Karpas-422 (cell line): ENCODE measurements at places on chromosomes 12 and 14.

- no peak for DNase-seq
Measured at GRCh38 chr14:28765169-28765830, 1.3 kb upstream of the FOXG1 start.

GRCh38 chr14:67971627-67972625 is 152.3 kb downstream of the RAD51B start:
- DNase-seq = no peak

GRCh38 chr12:97642911-97643310 is 180.3 kb downstream of the RMST start:
- no peak for DNase-seq

- DNase-seq = no peak
Measured at GRCh38 chr12:122040579-122041386, 19.1 kb downstream of the BCL7A start.

DNA sequence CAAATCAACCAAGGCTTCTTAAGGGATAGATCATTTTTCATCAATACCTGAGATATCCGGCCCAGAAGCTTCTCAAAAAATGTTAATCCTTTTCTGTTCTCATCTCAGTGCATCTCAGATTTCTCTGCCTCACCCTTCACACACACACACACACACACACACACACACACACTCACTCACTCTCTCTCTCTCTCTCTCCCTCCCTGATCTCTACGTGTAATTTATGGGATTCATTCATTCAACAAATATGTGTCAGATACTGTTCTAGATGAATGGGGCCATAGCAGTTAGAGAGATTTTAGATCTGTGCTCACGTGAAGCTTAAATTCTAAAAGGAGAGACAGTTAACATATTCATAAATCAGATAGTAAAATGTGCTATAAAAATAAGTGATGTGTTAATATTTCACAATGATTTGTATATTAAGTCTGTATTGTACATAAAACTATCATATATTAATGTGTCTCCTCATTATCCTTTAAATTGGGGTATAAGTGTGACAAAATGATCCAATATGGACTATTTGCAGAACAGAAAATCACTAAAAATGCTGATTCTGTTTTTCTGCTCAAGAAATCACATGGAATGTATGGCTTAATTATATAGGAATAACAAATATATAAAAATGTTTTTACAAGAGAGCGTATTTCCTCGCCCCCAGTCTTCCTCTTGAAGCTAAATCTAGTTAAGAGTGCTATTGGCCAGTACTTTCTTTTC is 7.3 kb upstream of the FRMD6 start:
- DNase-seq = no peak

GRCh38 chr12:72511906-72512305 is 239.7 kb downstream of the TRHDE start:
- no peak for DNase-seq

GRCh38 chr12:70659077-70659606 is 21.9 kb upstream of the PTPRB start:
- no peak for DNase-seq

DNA sequence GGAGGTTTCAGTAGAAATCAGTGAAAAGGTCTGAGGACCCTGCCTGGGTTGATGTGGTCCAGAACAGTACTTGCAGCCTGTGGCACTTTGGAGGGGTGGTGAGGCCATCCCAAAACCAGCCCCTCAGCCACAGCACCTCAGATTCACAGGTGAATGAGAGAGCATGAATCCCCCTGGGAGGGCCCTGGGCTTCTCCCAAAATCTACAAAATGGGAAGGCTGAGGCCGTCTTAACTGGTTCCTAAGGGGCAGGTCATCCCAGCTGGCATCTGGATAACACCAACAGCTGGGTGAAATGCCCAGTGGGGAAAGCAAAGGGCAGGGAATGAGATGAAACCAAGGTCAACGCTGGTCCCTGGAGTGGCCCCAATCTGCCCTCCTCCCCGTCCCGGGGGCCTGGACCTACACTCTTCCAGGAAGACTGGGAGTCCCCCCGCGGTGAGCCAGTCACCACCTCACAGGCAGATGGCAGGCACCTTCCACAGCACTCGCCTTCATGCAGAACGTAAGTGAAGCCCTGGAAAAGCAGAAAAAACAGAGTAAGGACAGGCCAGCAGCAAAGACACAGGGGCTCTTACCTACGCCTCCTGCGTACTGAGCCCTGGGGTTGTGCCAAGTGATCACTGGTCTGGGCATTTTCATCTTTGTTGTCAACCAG is 26.3 kb upstream of the ANO2 start:
- no peak for DNase-seq

DNA sequence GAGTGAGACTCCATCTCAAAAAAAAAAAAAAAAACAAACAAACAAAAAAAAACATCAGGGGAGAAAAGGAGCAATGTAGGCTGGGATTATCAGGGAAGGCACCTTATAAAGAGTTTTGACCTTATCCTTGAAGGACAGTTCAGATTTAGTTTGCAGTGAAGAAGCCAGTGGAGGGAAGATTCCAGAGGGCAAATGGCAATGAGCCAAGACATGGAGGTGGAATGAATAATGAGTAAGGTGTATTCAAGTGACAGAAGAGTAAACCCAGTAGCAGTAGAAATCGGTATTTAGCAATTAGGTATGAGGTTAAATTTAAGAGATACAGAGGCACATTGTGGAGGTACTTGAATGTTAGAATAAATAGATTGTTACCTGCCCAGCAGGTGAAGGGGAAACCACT is 2.2 kb upstream of the DUSP16 start:
- no peak for DNase-seq

DNA sequence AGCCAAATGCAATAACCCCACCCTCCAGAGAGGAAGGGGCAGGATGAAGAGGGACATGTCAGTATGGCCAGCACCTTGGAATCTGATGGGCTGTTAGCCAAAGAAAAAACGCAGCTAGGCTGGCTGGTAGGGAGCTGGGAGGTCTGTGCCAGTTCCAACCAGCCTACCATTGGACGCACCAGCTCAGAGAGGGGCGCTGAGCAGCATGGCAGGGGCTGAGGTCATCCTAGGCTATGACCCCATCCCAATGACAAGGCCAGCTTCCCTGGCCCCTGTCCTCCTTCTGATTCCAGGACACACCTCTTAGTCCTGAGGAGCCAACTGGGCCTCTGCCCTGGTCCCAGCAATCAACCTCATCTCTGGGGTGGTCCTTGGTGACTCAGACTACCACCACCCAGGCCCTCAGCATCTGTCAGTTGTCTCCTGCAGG is 12.2 kb downstream of the ACTN1 start:
- no peak for DNase-seq
